ENCODE measurements at places on chromosomes 3 and 15.

- no peak for DNase-seq
Observed at GRCh38 chr3:67706934-67707333, 52.5 kb upstream of the SUCLG2 start.

GRCh38 chr3:144777906-144778305 is 806.3 kb downstream of the DIPK2A start:
- no peak for DNase-seq

DNA sequence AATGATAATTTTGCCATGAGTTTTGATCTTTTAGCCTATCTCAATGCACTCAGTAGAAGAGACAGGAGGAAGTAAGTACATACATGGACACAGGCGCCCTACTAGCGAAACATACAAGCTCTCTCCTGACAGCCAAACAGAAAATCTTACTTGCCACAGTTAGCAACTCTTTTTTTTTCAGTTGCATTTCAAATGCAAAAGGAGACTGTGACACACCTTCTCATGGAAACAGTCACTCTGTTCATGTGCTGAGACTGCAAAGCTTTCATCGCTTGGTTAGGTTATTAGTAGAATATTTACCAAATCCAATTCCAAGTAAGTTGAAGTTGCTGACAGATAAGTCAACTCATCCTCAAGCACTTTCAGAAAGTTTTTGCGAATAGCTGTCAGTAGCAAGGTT is 223.3 kb downstream of the FOXP1 start:
- DNase-seq = no peak

- no peak for DNase-seq
Observed at GRCh38 chr3:65568497-65568896, 470.2 kb downstream of the MAGI1 start.

DNA sequence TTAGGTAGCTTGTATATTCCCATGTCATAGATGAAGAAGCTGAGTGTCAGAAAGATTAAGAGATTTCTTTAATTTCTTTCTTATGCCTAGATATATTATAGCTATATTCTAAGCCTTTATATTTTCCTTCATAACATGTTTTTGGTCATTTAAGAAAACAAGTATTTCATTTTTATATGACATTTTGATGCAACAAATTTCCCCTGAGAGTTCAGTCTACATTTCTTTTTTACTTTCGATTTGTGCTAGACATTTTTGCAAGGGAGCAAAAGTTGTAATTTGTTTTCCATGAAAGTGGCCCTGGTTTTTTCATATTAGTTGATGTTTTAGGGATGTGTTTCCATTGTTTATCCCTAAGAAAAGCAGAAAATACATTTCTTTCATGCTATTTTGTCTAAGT is 344.9 kb downstream of the NLGN1 start:
- DNase-seq = no peak

DNA sequence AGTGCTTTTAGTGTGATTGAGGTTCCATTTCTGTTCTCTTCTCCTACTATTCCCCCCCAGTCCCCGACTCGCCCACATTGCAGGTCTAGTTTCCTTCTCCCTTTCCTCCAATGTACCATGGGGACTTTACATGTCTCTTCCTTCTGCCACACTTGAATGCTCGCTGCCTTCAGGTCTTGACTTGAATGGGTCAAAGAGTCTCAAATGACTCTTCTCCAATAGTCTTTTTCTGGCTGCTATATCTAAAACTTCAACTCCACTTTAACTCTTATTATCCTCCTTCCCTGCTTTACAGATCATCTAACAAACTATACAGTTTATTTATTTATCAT is 213.9 kb upstream of the SLC2A2 start:
- DNase-seq = no peak

- DNase-seq = no peak
Observed at GRCh38 chr3:156135921-156136638, 15.7 kb downstream of the KCNAB1 start.

- DNase-seq = no peak
Observed at GRCh38 chr15:87959080-87959479, 297.5 kb downstream of the NTRK3 start.

- no peak for DNase-seq
Observed at GRCh38 chr3:120567370-120568201, 28.6 kb upstream of the NDUFB4 start.

GRCh38 chr3:128500556-128500955 is 7.6 kb upstream of the GATA2 start:
- no peak for DNase-seq

- no peak for DNase-seq
Observed at GRCh38 chr3:181770296-181770695, 58.6 kb downstream of the SOX2 start.

- DNase-seq = no peak
Observed at GRCh38 chr15:52134502-52135144, 22.0 kb upstream of the BCL2L10 start.

DNA sequence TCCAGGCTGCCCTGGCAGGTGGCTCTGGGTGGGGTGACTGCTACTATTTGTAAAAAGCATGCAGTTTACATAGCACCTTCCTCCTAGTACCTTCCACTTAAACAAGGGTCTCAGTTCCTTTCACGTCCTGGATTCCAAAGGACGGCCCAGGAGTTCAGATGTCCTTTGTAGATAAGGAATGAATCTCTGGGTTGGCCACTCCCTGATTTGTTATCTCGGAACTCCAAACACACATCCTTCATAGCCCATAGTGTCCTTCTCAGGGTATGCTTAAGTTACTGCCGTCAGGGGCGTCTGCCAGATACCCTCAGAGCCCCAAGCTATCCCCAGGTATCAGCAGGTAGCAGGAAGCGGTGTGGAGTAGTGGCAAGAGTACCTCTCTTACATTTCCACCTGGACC is 101.1 kb upstream of the PLXNA1 start:
- no peak for DNase-seq

DNA sequence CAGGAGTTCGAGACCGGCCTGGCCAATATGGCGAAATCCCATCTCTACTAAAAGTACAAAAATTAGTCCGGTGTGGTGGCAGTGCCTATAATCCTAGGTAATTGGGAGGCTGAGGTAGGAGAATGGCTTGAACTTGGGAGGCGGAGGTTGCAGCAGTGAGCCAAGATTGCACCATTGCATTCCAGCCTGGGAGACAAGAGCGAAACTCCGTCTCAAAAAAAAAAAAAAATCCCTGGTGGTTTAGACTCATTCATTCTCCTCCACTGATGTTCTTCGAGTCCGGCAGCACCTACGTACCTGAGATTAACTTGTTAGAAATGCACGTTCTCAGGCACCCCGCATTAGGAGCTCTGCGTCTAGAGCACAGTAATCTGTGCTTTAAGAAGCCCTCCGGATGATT is 3.7 kb downstream of the MCTP2 start:
- no peak for DNase-seq

GRCh38 chr15:84749111-84749991 is 959 bp downstream of the ZNF592 start:
- peak; percentile 44 for DNase-seq

DNA sequence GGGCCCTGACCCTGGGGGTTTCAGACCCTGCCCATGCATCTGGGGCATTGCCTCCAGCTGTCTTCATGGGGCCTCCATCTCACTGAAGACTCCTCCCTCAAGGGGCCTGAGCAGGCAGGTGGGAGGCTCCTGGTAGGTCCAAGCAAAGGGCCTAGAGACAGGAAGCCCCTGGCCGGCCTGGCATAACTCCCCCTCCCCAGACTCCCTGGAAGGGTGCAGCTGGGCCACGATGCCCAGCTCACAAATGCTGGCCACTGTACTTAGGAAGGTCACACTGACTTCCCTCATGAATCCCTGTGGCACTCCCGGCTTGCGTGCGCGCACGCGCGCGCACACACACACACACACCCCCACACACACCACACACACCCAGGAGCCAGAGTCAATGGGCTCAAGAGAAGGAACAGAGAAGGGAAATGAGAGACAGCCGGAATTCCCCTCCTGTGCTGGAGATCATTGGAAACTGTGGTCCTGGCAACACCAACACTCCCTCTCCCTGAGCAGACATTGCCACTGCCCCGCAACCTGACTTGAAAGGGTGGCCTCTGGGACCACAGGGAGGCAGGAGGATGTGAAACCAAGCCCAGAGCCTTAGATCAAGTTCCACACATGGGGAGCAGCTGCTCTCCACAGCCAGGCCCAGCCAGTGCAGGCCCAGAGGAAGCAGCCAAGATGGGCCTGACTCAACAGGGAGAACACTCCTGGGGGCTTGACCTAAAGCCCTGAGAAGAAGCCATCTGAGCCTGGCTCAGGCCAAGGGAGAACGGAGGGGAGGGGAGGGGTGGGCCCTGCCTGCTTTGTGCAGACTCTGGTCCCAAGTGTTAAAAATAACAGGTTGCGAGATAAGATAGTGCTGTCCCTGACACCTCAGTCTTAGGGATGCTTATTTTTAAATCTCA is 69.7 kb downstream of the SCN5A start:
- no peak for DNase-seq

- no peak for DNase-seq
Observed at GRCh38 chr3:17315897-17316296, 426.5 kb downstream of the TBC1D5 start.

GRCh38 chr15:64138331-64138941 is 13.1 kb upstream of the SNX22 start:
- no peak for DNase-seq

- DNase-seq = no peak
Observed at GRCh38 chr3:127173516-127174166, 19.3 kb upstream of the PRR23E start.

DNA sequence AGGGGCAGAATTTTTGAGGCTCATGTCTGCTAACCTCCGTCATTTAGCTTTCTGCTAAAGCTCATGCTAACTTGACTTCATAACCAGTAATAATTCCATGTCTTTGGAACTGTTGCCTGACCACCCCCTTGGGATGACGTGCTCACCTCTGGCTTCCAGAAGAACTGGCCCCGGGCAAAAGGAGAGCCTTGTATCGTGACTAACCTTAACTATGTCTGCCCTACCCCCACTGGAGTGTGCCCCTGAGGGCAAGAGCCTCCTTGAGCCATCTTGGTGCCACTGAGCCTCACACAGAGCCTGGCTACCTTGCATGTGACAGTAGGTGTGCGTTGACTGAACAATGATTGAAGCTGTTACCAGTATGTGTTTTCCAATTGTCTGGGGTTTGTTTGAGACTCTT is 4.7 kb downstream of the LRRK1 start:
- no peak for DNase-seq

- no peak for DNase-seq
Observed at GRCh38 chr3:68288085-68288484, 633.7 kb upstream of the SUCLG2 start.

DNA sequence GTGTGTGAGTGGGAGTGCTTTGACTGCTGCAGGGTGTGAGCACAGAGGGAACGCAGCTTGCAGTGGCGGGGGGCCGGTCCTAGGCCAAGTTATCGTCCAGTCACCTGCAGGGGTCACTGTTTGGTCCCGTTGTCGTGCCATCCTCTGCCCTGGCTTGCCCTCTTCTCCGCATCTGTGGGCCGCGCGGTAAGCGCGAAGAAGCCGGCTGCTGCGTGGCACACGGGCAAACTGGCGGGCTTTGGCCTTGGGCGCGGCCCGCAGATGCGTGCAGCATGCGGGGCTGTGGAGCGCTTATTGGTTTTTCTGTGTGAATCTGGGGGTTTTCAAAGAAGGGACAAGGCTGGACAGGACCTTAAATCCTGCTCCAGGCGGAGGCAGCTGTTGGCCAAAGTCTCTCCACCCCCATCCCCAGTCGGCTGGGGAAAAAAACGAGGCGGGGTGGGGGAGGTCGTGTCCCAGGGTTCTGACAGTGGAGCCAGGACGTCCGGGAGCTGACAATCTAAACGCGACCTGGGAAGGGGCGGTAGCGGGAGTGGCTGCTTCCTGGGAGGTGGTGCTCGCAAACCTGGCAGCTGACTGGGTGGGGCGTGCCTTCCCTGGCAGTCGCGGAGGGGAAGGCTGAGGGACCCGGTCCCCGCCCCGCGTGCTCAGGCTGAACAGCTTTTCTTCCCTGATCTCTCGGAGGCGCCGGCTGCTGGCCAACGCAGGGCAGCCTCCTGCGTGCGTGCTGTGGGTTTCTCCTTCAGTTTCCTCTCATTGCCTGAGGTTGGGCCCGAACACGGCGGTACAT is 39.7 kb upstream of the VEPH1 start:
- no peak for DNase-seq
